ENCODE measurements at places on chromosomes 4 and X.

DNA sequence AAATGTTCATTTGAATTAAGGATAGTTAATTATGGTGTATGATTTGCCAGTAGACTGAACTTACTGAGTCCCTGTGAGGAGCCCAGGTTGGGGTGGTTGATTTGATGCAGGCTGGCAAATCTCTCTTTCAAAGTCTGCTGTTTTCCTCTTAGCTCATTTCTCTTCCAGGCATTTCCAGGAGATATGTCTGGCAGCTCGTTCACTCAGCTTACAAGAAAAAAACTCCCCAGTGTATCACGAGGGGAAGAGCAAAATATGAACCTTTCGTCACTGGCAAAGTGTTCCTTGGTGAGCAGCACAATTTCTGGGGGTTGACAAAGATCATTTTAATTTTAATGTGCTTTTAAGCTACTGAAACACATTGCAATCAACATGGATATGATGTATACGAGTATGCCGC lies 244.2 kb downstream of the CBLL2 start:
- DNase-seq, result no peak

- no peak for DNase-seq
Measured at GRCh38 chr4:182738283-182739047, 178.7 kb downstream of the DCTD start.

GRCh38 chrX:124594017-124594651 lies 247.8 kb downstream of the SH2D1A start:
- DNase-seq, result no peak

DNA sequence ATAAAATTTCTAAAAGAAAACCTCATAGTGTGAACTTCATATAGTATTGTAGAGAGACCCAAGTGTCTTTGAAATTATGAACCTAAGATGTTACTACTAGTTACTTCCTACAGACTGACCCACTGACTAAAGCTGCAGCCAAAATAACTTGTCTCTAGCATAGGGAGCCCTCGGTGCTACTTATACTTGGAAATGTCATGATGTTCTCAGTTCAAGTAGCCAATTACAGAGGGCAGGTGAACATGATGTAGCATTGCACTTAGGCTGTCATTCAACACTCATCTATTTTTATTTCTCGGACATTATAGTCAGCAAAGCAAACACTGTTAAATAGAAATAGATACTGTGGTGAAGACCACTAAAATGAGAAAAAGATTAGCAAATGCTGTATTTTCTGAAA lies 165.6 kb downstream of the AREG start:
- DNase-seq, result no peak

GRCh38 chrX:53616946-53617345 lies 69.6 kb downstream of the HUWE1 start:
- no peak for DNase-seq

DNA sequence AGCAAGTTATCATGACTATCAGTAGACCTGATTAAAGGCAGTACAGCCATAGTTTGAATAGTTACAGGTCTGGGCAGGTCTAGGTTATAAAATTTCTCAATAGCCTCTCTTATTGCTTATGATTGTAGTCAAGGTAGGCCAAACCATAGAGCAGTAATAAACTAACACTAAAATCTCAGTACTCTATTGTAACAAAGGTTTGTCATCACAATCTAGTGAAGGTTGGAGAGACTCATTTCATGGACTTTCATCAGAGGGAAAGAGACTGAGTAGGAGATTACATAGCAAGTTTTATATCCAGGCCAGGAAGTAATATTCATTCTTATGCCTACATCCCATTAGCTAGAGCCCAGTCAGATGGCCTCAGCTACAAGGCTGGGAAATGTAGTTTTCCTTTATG lies 141.0 kb downstream of the ASB9 start:
- no peak for DNase-seq

GRCh38 chr4:48727666-48728459 lies 52.2 kb downstream of the FRYL start:
- DNase-seq, result no peak

GRCh38 chrX:1242891-1243402 lies 25.7 kb upstream of the CSF2RA start:
- DNase-seq, result no peak
